ENCODE measurements at places on chromosomes 4 and X.

GRCh38 chr4:119087121-119087520 lies 48.5 kb upstream of the MYOZ2 start:
- H3K27me3 ChIP-seq = no peaks in the 10 kb centered on the region
- no peaks in the 10 kb centered on the region for H3K4me1 ChIP-seq

DNA sequence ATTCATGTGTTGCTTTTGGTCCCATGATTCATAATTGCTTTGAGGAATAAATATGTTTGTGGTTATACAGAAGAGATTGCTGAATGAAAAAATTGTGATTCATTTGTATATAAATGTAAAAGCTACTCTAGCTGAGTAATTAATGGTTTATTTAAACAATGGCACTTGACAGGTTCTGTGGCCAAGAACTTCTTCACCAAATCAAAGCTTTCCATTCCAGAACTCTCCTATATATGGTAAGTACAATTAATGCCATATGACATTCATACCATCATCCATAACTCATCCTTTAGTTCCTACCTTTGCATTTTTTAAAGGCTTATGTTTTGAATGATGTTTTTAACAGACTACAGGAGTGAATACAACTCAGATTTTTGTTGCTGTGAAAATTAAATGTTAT lies 105.8 kb downstream of the REPS2 start:
- no peaks in the 10 kb centered on the region for H3K4me1 ChIP-seq
- H3K36me3 ChIP-seq = peaks cover 7% of the 10 kb centered on the region
- no peak for DNase-seq
- no peaks in the 10 kb centered on the region for H3K27me3 ChIP-seq
- H3K4me3 ChIP-seq = no peak overlapping the region
- no peak overlapping the region for H3K27ac ChIP-seq

GRCh38 chrX:103155201-103155600 lies 59.7 kb upstream of the BEX4 start:
- DNase-seq = peak; percentile 73
- H3K4me3 ChIP-seq = no peak overlapping the region
- no peaks in the 10 kb centered on the region for H3K27me3 ChIP-seq
- no peaks in the 10 kb centered on the region for H3K4me1 ChIP-seq
- no peak overlapping the region for H3K27ac ChIP-seq

DNA sequence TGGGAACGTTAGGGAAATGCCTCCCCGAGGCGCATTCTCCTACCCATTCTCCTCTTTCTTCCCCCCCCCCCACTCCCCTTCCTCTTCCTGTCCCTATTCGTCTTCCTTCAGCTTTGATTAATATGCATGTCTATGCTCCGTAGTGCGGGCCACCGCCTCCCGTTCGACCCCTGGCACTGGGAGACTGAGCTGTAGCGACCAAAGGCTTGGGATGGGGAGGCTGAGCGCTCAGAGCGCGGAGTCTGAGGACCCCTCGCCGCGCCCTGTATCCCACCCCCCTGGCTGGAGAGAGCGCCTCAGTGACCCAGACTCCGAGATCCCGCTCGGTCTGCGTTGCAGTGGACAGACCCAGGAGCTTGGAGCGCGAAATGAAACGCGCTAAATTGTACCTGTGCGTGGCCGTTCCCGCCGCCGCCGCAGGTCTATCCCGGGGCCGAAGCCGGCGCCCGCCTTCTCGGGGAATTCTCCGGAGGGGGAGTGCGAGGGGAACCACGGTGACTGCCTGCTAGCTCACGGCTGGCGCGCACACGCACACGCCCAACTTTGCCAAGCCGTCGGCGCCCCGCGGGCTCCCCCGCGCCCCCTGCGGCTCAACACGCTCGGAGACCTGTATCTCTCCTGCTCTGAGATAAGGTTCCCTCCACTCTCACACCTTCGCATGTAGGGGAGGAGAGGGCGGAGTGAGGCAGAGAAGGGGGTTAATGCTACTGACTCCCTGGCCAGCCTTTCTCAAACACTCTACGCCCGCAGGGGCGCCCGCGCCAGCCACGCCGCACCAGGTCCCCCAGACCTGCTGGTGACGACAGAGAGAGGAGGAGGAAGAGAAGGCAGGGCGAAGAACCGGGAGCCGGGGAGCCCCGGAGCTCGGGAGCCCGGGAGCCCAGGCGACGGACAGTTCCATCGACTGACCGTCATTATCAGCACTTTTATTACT lies 1.5 kb upstream of the PTCHD1 start:
- H3K27ac ChIP-seq = no peak overlapping the region
- no peaks in the 10 kb centered on the region for H3K4me1 ChIP-seq
- no peaks in the 10 kb centered on the region for H3K36me3 ChIP-seq
- H3K4me3 ChIP-seq = peak overlapping the region; percentile 36
- H3K27me3 ChIP-seq = peaks cover 97% of the 10 kb centered on the region
- DNase-seq = peak; percentile 25

GRCh38 chr4:186861317-186861716 lies 137.7 kb upstream of the FAT1 start:
- H3K36me3 ChIP-seq = no peaks in the 10 kb centered on the region
- H3K4me3 ChIP-seq = no peak overlapping the region
- no peak for DNase-seq

- no peaks in the 10 kb centered on the region for H3K36me3 ChIP-seq
- no peak overlapping the region for H3K4me3 ChIP-seq
- peak; percentile 29 for DNase-seq
- H3K27ac ChIP-seq = no peak overlapping the region
Observed at GRCh38 chr4:159009521-159009920, 93.4 kb upstream of the RAPGEF2 start.

All from cardiac muscle cell (in vitro differentiated cells and primary cell).